ENCODE measurements at places on chromosomes 5 and 9.

- DNase-seq = no peak
Observed at GRCh38 chr5:110623874-110624273, 102.6 kb downstream of the TMEM232 start.

GRCh38 chr5:103587185-103587748 lies 24.7 kb upstream of the NUDT12 start:
- DNase-seq = no peak

- no peak for DNase-seq
Observed at GRCh38 chr9:3758816-3759576, 233.2 kb upstream of the RFX3 start.

DNA sequence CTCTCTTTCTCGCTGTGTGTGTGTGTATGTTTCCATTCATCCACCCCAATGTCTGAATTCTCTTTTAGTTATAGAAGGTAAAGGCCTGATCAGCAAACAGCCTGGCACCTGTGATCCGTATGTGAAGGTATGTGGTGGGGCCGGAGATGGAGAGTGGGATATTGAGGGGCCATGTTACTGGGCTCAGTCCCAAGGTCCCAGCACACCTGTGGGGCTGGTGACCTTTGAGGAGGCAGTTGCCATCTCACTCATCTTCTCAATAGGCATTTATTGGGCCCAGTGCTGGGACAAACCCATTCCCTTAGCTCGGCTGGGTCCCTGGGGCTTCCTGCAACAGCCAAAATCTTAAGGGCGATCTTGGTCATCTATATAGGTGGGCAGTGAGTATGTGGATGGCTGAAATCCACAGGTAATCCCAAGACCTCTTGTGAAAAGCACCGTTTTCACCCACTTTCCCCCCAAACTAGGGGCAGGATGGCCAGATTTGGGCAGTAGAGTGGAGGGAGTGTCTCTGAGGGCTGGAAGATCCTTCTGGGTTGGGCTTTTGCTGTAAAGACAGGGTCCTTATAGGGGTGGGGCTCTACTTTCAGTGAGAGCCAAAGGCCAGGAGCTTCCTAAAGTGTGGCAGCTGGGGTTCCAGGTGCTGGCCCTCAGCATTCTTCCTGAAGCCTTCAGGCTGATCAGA lies 19.6 kb downstream of the RGS3 start:
- no peak for DNase-seq

DNA sequence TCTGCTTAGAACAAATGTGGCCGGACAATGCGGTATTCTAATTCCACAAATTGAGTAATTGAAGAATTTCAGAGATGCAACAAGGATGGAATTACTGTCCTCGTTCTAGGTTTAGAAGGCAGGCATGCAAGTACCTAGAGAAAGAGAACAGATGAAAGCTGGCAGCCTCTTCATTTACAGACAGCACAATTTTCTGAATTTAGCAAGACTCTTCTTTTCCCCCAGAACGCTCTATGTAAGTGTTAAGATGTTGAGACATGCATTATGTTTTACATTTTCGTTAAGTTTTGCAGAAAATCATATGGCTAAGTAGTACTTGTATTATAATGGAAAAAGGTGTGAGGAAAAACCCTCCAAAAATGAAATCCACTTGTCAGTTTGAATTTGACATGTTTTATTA lies 259.5 kb upstream of the ARRDC3 start:
- DNase-seq = no peak

GRCh38 chr9:136459425-136459824 lies 19.8 kb upstream of the INPP5E start:
- DNase-seq = no peak

- no peak for DNase-seq
Observed at GRCh38 chr5:106940986-106941385, 729.8 kb downstream of the EFNA5 start.

- no peak for DNase-seq
Observed at GRCh38 chr5:73030995-73031394, 75.2 kb downstream of the FCHO2 start.

GRCh38 chr5:20832204-20833080 lies 844.4 kb upstream of the CDH18 start:
- DNase-seq = no peak

DNA sequence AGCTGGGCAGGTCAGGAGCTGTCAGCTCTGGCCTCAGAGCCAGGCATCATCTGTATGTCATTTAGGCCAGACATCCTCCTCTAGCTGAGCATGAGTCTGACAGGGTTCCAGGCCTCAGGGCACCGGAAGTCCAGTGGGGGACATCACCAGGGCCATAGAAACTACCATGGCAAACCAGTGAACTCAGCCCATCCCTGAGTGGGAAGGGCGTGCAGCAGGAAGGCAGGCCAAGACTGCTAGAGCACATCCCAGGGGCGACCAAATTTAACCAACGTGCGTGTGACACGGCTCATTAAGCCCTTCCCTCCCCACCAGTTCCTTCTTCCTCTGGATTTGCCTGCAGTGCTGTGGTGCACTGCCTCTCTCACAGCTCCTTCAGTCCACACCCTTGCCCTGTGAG lies 75.9 kb downstream of the COL27A1 start:
- no peak for DNase-seq

DNA sequence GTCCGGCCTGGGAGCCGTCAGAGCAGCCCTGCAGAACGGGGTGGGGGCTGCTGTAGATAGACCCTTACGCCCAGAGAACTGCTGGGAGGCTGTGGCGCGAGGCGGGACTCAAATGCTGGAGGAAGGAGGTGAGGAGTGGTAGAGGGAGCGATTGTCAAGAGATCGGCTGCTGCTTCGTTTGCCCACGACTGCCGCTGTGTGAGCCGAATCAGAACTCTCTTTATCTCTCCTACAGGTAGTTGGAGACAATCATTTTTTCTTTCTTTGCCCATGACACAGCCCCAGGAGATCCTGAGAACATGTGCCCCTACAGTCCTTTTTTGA lies 456 bp downstream of the ZNF79 start:
- no peak for DNase-seq

DNA sequence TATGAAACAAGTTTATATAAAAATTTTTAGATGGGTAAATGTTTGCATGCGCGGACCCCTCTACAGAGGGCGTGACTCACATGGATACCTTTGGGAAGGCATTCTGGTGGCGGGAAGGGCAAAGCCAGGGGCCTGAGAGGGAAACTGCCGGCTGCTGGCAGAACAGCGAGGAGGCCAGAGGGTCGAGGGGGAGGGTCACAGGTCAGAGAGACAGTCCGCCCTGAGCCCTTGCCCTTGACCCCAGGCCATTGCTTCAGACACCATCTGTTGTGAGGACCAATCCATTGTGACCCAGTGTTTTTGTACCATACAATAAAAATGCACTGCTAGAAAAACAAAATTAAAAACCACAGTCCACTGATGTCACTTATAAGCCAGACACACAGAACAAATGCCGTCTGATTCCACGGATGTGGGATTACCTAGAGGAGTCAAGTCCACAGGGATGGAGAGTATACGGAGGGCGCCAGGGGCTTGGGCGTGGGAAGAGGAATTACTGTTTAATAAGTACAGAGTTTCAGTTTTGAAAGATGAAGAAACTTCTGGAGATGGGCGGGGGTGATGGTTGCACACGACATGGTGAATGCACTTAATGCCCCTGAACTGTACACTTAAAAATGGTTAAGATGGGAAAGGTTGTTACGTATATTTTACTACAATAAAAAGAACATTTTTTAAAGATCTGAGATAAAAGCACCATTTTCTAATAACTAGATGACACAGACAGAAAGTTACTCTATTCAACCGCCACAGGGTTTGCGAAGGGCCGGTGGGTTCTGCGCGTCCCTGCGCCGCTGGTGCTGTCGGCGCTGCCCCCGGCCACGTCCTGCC lies 12.0 kb downstream of the BTNL9 start:
- no peak for DNase-seq

- no peak for DNase-seq
Observed at GRCh38 chr9:6961845-6962522, 204.2 kb downstream of the KDM4C start.

GRCh38 chr9:136268318-136268717 lies 22.7 kb upstream of the QSOX2 start:
- DNase-seq = no peak

- no peak for DNase-seq
Observed at GRCh38 chr9:110329639-110330230, 7.9 kb downstream of the TXNDC8 start.

DNA sequence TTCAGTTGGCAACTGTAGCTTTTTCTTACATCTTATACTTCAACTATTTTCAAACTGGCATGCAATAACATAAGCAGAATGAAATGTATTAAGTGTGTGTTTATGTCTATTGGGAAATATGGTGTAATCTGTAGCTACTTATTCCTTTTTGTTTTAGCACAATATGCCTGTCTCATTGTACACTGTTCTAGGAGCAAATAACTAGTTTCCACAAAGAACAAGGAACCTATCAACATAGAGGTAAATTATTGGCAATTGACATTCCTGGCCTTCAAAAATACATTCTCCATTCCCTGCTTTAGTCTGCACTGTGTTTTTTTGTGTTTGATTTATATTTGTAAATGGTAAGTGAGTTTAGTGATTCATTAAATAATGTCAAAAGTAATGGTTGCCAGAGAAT lies 75.7 kb downstream of the FBXL7 start:
- DNase-seq = no peak

- no peak for DNase-seq
Observed at GRCh38 chr5:173242079-173242478, 7.1 kb upstream of the NKX2-5 start.

- DNase-seq = no peak
Observed at GRCh38 chr9:137666513-137666822, 47.7 kb downstream of the EHMT1 start.

- no peak for DNase-seq
Observed at GRCh38 chr9:25003686-25004085, 458.0 kb upstream of the IZUMO3 start.

GRCh38 chr5:132017316-132017715 lies 5.9 kb upstream of the ACSL6 start:
- no peak for DNase-seq

- DNase-seq = no peak
Observed at GRCh38 chr5:20307391-20307790, 319.4 kb upstream of the CDH18 start.

DNA sequence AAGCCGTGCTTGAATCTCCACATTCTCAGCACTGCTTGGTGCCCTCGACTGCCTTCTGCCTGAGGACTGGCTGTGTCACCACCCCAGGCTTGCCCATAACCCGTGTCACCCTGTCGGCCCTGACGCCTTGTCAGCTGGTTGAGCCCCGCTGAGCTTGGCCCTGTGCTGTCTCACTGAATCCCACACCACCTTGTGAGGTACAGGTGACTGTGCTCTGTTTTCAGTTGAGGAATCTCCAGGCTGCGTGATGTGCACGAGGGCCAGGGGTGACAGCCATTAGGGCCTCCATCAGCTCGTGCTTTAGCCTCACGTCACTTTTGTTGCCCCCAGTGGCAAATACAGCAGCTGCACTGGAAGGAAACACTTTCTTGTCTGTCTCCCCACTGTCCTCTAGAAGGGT lies 90.7 kb downstream of the CACNA1B start:
- DNase-seq = no peak

GRCh38 chr9:106970219-106970975 lies 107.4 kb downstream of the ZNF462 start:
- DNase-seq = no peak

DNA sequence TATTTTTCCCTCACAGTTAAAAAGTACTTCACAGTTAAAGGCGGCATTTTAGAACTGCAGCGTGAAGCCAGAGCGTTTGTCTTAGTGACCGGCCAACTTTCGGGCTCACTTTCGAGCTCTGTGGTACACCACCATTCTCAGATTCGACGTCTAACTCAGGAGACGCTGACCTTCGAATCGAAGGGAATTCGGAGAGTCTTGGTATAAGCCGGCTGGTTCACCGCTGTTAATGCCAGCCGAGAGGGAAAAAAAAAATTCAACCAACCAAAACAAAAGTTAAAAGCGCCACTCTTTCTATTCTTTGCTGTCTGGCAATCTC lies 544 bp upstream of the SNX24 start:
- DNase-seq = no peak

GRCh38 chr5:168467755-168468330 lies 18.4 kb upstream of the RARS1 start:
- no peak for DNase-seq

- DNase-seq = peak; percentile 50
Observed at GRCh38 chr5:139746691-139747582, 48.7 kb upstream of the PSD2 start.

DNA sequence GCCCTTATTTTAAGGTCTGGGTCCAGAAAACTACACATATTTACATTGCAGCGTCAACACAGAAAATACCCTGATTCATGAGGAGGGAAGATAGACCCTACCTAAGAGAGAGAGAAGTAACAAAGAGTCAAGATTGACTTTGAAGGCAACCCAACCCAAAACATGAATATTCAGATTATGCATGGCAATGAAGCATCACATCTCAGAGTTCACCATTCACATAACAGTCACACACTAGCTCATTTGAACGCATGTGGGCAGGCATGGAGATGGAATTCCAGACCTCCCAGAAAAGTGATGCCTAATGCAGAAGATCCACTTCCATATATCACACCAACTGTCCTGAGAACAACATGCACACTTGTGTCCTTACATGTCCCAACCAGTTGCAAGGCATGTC lies 190.1 kb upstream of the ITGA1 start:
- no peak for DNase-seq

DNA sequence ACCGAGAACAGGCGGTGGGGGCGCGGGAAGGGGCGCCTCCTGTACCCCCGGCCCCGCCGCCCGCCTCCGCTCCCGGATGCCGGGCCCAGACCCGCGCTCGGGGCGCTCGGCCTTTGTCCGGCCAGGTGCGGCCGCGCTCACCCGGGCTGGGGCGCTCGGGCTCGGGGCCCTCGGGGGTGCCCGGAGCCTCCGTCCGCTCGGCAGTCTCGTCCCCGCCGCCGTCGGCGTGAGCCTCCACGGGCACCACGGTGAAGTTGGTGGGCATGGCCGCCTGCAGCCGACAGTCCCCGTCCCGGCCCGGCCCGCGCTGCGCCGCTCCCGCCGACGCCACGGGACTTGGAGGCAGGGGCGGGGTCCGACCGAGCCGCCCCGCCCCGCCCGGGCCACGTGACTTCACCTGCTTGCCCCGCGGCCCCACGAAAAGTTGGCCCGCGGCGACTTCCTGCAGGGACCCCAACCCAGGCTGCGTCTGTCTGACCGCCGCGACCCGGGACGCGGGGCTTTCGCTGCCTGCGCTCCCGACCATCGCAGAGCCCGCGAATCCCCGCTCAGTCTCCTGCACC lies at the start of gene SLC12A7:
SLC12A7 (minus strand) TSS at position 337 of the 563 bp plus-strand sequence; CDS start at position 265, 72 bp downstream.
- DNase-seq = peak; percentile 51

All from activated T-helper 1 cell treated with anti-CD3 and anti-CD28 coated beads, Interleukin-2, amount 50 U/mL, for 16 hours (primary cell).